ENCODE measurements at places on chromosomes 3 and 15.

DNA sequence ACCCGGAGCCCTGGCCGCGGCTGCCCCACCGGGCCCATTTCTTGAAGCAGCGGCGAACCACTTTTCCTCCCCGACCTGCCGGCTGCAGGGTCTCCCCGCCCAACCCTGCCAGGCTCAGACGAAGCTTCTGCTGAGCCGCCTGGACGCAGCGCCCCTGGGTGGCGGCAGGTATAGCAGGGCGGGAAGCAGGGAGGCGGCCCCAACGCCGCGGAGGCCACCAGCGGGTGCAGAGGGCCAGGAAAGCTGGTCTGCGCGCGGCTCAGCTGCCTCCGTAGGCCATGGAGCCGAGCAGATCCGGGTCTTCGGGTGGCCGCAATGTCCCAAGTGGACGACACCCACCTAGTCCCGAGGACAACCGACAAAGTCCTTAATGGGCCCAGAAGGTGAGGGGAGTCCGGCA, 21.9 kb upstream of the SRPRB start:
- no peak for DNase-seq

GRCh38 chr3:9149566-9149965, 99.9 kb downstream of the SRGAP3 start:
- DNase-seq: no peak

GRCh38 chr3:138497851-138498250, 63.4 kb downstream of the ESYT3 start:
- DNase-seq: no peak

DNA sequence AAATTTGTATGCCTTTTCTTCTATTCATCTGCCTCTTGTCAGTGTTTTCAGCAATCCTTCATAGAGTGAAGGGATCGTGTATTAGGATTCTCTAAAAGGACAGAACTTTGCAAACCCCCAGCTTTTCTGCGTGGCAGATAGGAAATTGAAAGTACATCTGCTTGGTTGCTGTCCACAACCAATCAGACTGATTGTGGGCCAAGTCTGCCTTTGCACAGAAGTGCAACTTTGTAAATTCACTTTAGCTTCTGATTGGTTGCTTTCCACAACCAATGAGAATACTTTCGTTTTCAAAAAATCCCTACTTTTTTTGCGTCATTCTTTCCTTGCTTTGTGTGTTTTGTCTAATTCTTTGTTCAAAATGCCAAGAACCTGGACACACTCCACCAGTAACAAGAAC, 847.4 kb downstream of the FHIT start:
- no peak for DNase-seq

DNA sequence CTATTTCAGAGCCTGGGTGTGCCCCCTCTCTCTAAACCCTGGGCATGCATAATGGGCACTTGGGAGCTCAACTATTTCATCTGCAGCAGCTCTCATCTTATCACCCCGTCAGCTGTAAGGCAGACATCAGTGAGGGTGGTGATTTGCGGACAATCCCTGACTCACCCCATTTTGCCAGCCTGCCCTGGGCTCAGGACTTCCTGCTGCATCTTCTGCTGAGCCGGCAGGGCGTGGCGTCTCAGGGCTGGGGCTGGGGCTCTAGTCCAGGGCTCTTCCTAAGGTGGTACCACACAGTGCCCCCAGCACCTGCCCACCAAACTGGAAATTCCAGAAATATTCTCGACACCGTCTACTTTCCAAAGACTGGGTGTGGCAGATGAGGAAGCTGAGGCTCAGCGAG, 925 bp upstream of the PSTPIP1 start:
- no peak for DNase-seq

DNA sequence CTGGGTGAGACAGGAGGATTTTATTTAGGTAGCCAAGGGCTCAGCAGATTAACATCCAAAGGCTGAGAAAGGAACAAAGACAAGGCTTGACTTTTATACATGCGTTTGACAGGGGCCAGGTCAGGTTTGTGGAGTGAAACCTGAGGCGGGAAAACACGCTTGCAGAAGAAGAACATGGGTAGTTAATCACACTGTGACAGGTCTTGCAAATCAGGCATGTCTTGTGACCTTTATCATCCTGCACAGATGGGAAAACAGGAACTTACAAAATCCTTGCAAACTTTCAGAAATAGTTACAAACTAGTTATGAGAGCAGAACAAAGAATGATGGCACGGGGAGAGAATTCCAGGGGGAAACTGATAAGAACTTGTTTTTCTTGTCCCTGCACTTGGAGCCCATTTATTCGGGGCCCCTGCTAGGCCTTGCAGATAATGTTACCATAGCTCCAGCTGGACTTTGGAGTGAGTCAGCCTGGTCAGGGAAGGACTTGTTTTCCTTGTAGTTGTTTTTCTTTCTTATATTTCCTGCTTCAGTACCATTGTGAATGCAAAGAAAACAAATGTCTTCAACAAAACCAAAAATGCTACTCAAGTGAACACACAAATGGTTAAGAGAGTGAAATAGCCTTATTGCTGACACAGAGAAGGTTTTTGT, 965.9 kb upstream of the ROBO1 start:
- no peak for DNase-seq

- DNase-seq: no peak
These were observed 61.7 kb upstream of the CDIN1 start for GRCh38 chr15:36517758-36518157.

- DNase-seq: no peak
These were observed 102.6 kb upstream of the BNIP2 start for GRCh38 chr15:59791755-59792154.

GRCh38 chr15:70423267-70423666, 325.6 kb upstream of the TLE3 start:
- DNase-seq: no peak

DNA sequence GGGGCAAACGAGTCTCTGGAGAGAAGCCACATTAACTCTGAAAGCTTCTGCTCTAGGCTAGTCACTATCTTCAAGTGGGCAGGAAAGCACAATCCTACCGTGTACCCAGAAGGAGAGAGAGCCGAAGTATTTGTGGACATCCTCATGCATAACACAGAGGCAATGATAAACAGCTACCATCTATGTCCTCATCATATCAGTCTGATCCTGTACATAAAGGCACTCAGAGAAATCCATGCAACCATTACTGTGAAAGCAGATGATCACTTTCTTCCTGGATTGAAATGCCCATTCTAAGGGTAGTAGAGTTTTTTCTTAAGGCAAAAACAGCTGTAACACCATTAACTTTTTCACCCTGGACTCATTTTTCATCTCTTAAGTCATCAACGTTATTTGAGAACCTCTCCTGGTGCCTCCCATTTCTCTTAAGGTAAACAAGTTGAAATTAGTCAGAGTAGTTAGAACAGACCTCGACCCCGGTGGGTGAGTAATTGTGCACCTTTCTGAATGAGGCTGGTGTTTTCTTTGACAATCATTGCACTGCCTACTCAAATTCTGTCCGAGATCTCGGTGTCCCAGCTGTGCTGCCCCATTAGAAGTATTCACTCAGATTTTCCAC, 327.4 kb downstream of the SHQ1 start:
- DNase-seq: peak; percentile 61

- no peak for DNase-seq
These were observed 49.8 kb upstream of the SYN2 start for GRCh38 chr3:11954312-11954934.

- no peak for DNase-seq
These were observed 210.2 kb downstream of the TJP1 start for GRCh38 chr15:29612096-29612495.

DNA sequence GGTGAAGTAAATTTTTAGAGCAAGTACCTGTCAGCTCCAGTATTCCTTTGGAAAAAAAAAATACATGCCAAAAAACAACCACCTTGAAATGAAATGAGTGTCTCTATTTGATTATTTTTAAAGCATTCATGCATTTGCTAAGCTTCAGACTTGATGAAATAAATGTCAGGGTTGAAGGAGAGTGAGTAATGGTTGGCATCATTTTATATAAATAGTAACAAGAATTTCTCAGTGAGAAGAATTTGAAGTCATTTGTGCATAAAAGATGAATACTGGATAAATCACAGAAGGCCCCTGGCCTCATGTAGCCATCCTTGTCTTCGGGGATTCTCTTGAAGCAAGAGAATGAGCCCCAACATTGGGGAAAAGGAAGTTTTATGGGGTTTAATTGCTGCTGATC, 318.4 kb downstream of the LPP start:
- no peak for DNase-seq

DNA sequence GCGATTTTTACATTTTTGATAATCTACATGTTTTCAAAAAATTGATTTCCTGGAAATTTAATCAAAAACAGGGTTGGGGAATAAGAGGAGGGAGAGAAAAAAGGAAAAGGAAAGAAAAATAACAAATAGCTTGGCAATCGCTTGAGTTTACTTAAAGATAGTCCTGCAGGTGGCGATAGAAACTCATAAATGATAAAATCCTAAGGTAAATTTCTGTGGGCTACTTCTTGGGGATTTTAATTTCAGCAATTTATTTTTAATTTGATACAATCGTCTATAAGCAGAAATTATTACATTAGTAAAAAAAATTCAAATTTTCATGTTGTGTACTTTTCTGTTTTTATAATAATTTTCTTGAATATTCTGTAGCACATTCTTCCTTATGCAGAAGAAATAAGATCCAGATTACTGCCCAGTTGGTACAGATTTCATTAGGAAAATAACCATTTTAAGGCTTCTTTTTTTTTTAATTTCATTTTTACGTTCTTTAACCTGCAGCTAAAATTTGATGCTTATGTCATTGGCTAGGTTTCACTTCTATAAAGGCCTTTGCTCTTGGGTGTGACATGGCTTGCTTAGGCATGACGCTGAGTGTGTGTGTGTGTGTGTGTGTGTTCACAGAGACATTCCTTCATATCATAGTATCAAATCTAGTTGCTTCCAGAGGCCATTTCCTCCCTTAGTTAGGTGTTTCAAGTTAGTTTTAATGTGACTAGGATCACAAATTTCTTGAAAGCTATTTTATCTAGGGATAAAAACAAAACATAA, 181.8 kb downstream of the MCTP2 start:
- DNase-seq: no peak

DNA sequence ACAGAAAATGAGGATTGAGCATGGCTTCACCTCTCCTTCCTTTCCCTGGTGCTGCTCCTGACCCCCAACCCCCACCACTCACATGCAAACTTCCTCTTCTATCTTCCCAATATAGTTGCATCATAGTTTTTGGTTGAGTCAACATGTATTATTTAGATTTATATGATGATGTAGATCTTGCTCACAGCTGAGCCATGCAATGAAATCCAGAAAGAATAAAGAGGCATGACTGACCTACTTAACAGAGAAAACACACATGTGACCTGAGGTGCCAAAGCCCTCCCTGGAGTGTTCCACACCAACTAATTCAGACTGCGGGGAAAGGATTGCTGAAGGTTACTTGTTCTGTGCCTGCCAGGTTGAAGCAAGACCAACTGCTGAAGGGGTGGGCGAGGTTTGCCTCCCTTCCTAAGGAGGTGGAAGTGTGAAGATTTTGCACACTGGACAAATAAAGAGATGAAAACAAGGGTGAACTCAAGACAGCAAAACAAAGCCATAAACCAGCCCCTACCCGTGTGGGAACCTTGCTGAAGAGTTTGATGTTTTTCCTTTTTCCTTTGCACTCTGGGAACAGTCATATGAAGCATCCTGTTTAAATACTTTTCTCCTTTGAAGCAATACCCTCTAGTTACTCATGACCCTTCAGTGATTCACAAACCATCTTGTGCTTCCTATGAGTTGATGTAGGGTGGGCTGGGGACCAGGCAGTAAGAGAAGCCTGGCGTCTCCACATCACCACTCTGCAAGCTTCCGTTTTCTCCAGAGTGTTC, 155.2 kb upstream of the UBE2E1 start:
- DNase-seq: no peak

DNA sequence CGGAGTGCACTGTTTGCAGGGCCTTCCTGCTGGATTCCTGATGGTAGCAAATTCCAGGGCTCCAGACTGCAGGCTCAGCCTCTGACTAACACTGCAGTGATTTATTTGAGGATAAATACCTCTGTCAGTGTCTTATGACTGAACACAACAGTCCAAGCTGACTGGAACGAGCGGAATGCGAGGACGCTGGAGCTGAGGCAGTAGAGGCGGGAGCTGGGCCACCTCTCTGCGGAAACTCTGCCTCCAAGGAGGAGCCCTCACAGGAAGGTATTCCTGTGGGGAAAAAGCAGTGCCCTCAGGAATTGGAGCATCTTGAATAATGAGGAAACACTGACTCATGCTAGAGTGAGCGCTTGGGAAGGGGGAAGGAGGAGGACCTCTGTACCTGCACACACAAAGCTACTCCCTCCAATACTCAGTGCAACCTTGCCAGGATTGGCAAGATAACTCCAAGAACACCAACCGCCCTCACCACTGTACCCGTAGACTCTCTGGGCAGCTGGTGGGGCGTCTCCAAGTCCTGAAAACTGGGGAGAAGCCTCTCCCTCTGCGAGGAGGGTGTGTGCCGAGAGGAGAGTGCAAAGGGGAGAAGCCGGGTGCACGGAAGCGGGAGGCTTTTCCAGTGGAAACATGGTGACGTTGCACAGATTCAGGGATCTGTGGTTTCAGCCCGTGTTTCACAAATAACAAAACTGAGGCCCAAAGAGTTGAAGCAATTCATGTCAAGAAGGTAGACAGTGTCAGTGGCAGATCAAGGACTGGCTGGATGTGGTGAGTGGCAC, 43.0 kb downstream of the VGLL4 start:
- no peak for DNase-seq

- no peak for DNase-seq
These were observed 18.8 kb downstream of the STAG1 start for GRCh38 chr3:136733317-136733833.

DNA sequence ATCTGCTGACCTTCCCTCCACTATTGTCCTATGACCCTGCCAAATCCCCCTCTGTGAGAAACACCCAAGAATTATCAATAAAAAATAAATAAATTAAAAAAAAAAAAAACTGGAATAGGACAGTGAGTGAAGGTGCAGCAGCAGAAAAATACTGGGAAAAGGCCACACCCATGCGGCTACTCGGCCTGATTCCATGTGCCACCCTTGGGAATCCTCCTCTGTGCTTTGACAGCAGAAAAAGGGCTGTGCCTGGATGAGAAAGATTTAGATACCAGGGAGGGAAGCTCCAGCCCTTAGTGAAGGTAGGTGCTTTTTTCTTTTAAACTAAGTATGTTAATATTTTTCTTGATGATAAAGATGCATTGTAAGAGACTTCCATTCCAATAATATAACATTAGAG, 107.8 kb downstream of the CTNNB1 start:
- DNase-seq: no peak

DNA sequence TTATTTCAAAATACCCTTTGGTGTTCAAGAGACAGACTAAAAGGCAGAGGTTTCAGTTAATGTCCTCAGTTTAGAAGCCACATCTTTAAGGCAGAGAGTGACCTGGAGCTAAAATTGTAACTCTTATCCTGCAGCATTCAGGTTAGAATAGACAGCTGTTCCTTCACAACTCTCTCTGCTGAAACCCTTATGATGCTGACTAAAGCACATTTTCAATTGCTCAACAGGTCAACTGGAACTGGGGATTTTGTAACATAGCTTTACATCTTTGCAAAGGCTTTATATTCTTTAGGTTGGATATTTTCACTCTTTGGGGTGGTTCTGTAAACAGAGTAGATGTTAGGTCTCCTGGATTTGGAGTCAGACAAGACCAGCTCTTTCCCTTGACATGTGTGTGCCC, 20.3 kb upstream of the PLSCR4 start:
- no peak for DNase-seq

DNA sequence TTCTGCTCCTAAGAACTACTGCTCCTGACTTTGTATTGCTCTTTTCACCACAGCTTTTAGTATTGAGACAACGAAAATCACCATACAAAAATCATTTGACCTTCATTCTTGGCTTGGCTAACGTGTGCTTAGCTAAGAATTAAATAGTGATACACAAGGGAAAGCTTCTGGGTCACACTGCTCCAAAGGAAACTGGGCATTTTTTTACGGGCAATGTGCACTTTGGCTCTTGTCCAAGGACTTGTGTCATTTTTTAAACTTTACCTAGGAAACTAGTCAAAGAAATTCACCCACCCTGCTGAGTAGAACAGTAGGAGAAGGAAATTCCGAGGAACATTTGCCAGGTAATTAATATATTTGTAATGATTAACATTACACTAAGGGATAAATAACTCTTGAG, 19.8 kb downstream of the WDR72 start:
- DNase-seq: no peak
